Activated T-cell treated with anti-CD3 and anti-CD28 coated beads for 4 hours (primary cell): ENCODE measurements at places on chromosomes 13 and 19.

DNA sequence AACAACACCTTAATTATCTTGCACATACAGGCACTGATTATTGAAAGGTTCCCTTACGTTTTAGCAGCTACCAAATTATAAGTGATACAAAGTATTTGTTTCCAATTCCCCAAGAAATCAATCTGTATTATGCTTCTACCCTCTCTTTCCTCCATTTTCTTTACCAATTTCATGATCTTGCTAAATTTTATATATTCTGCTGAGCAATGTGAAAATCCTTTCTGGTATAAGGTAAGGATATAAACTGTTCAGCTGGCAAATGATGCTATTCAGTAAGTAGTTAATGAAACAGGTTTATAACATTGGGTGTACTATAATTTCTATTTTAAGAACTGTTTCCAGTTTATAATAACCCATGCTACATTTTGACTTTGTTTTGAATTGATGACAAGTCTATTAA lies 985 bp upstream of the EEF1AKMT1 start:
- no peak for DNase-seq

GRCh38 chr19:41203371-41203770 lies 10.4 kb downstream of the CYP2S1 start:
- DNase-seq, result no peak

DNA sequence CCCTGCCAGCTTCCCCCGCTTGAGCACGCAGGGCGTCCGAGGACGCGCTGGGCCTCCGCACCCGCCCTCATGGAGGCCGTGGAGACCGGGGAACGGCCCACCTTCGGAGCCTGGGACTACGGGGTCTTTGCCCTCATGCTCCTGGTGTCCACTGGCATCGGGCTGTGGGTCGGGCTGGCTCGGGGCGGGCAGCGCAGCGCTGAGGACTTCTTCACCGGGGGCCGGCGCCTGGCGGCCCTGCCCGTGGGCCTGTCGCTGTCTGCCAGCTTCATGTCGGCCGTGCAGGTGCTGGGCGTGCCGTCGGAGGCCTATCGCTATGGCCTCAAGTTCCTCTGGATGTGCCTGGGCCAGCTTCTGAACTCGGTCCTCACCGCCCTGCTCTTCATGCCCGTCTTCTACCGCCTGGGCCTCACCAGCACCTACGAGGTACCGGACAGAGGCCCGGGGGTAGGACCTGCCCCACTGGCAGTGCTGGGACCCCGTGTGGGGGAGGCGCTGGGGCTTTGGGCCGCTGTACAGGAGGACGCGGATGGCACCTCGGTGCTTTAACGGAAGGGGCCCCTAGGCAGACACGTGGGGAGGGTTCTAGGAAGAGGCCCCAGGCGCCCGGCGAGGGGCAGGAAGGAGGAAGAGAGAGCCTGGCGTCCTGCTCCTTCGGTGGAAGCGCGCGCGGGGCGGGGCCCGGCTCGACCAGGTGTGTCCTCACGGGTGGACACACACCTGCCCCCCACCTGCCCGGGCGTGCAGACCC lies 681 bp downstream of the SLC5A5 start:
- no peak for DNase-seq

GRCh38 chr19:50558039-50558438 lies 10.2 kb downstream of the LRRC4B start:
- DNase-seq, result no peak

- no peak for DNase-seq
These were observed 670 bp downstream of the MAP2K7 start for GRCh38 chr19:7904074-7905020.

DNA sequence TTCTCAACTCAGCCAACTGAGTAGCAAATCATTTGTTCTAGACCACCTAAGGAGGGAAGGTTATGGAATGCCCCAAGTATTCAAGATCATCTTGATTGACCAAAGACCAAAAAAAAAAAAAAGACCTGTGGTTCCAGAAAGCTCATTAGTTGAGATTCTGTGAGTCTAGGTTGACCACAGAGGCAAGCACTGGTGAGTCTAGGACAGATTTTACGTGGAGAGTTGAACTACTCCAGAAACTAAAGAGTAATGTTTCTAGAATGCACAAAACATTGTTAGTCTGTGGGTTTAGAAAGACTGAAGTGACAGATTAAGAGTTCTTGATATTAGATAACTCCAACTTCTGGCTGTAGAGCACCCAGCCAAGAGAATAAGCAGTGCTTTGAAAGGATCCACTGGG lies 4.0 kb upstream of the CYTH2 start:
- DNase-seq, result no peak

DNA sequence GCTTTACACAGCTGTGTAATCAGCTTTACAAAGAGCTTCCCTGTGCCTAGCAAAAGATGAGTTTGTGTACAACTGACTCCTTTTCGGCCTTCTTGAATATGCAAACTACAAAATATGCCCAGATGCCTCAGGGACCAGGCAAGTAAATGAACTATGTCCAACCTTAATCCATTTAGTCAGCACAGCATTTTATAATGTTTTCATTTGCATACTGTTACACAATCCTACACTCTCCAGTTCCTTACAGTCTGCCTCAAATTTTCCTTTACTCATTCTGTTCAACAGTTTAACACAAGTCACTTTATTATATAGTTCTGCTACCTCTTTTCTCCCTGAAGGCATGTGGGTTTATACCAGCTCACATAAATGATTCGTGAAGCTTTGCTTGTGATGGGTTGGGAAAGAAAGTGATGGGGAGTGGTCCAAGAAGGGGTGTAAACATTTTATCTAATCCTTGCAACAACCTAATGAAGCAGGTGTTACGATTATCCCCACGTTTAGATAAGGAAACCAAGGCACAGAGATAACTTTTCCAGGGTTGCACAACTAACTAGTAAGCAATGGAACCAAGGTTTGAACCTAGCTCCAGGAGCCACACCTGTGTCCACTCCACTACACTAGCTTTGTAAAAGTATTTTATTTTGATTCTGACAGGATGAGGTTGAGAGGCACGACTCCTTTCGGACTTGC lies 3.3 kb upstream of the USP12 start:
- no peak for DNase-seq

DNA sequence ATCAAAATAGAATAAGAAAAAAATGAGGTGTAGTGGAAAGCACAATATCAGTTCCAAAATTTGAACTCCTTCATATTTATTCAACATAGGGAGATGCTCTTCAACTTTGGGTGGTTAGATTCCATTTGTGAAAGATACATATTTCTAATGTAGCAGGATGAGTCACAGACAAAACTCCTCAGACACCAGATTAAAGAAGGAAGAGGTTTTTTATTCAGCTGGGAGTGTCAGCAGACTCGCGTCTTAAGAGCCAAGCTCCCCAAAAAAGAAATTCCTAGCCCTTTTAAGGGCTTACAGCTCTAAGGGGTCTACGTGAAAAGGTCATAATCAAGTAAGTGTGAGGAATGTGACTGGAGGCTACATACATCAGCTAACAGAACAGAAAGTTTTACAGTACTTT lies 6.8 kb upstream of the ZNF765 start:
- DNase-seq, result no peak

- no peak for DNase-seq
These were observed 1344.6 kb downstream of the OLFM4 start for GRCh38 chr13:54373211-54373610.
